ENCODE measurements at places on chromosomes 3 and 15.

- DNase-seq, result no peak
These were observed 145.5 kb upstream of the UMPS start for GRCh38 chr3:124584552-124585391.

GRCh38 chr15:57762302-57762701 is 55.8 kb downstream of the POLR2M start:
- no peak for DNase-seq

DNA sequence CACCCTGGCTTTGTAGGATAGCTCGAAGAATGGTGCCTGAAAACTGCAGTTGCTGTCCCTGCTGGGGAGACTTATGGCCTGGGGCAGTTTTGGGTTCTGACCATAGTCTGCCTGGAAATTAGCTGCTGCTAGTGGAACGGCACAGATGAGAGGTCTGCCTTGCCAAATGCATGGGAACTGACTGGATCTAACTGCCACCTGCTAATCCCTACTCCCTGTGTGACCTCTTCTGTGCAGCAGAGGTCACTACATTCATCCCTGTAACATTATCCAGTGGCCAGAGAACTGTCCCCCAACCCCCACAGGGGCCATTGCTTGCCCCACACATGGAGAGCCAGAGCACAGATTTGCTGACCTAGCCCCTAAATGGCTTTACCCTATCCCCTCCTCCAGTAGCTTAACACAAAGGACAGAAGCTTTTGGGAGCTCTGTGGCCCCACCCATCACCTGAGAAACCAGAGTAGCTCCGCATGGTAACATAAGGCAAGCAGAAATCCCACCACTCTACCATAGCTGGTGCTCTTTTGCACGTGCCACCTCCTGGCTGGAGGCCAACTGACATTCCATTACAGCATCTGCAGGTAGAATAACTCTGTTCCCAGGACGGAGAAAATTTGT is 840.0 kb downstream of the EPHA3 start:
- no peak for DNase-seq

DNA sequence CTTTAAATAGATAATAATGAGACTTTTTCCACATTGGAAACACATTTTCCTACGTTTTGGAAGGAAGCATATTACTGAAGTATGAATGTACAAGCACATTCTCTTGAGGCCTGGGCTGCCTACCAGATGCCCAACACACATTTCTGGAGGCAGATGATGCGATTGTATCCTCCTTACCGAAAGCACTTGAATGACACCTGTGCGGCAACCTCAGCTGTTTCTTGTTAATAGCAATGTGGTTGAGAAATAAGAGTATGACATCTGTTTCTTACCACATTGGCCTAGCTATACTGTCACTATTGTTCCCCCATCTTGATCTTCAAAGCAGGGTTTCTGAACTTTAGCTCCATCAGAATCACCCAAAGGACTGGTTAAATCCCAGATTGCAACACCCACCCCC is 84.8 kb downstream of the ARPP21 start:
- DNase-seq, result no peak

DNA sequence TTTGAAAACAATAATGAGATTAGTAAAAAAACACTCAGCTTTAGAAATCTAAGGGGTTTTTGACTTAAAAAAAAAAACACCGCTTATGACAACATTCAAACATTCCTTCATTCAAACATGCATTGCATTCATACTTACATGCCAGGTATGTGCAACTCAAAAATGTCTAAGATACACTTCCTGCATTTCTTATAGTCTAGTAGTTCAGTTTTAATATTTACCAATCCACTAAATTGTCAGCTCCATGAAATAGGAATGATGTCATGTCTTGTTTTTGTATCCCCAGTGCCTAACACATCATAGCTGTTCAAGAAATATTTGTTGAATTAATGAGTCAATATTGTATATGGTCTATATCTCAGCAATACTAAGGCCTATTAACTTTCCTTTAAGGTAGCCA is 51.7 kb downstream of the EIF4E3 start:
- DNase-seq, result no peak

DNA sequence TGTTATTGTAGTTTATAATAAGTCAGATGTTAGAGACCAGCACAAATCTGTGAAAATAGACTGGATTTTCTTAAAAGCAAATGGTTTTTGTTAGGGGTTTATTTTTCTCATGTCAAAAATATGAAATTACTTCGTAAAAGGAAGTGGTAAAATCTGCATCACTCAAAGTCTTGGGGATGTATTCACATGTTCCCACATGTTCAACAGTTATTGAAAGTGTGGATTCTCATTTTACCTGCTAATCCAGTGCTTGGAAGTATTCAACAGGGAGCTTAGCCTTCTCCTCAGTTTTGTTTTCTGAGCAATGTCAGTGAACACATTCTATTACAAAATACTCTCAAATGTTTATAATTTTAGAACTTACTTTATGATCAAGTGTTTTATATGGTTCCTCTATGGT is 352.0 kb downstream of the SOX2 start:
- DNase-seq, result no peak

- DNase-seq, result no peak
These were observed 68.2 kb upstream of the SMAD3 start for GRCh38 chr15:66997212-66997611.

- DNase-seq, result no peak
These were observed 101.4 kb upstream of the TRPM1 start for GRCh38 chr15:31202953-31203352.

- DNase-seq, result no peak
These were observed 1109.3 kb downstream of the ROBO2 start for GRCh38 chr3:78148986-78149717.

- DNase-seq, result no peak
These were observed 24.1 kb downstream of the DUOX2 start for GRCh38 chr15:45089712-45090373.

DNA sequence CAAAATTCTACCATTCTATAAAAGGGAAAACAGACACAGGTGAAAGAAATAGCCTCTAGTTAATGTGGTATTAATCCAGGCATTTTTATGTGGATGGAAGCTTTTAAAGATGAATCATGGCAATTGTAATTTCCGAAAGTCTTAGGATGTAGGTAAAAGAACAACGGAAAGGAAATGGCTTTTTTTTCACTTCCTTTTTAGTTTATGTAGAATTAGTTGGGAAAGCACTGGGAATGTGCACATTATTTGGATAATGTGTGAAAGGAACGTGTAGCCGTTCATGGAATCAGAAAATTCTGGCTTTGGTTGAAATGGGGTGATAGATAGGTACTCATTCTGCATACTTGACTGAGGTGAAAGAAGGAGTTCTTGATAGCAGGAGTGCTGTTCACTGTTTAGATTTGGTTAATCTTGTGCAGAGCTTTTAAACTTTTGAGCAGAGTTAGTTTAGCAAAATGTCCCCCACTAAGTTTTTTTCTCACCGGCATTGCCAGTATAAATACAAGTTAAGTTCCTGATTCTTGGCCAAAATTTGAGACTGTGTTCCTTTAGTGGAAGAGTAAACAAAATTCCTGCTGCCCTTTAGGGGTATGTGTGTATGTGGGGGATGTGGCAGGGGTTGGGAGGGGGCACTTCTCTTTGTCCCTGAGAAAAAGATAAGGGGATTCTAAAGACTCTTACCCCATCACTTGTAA is 20.2 kb upstream of the UTS2B start:
- DNase-seq, result no peak

- DNase-seq, result no peak
These were observed 195.5 kb downstream of the BCHE start for GRCh38 chr3:165641569-165642310.

- no peak for DNase-seq
These were observed 146.3 kb downstream of the TMCO5A start for GRCh38 chr15:38080651-38081275.

- DNase-seq, result no peak
These were observed 177.5 kb downstream of the RORA start for GRCh38 chr15:61051569-61052031.

DNA sequence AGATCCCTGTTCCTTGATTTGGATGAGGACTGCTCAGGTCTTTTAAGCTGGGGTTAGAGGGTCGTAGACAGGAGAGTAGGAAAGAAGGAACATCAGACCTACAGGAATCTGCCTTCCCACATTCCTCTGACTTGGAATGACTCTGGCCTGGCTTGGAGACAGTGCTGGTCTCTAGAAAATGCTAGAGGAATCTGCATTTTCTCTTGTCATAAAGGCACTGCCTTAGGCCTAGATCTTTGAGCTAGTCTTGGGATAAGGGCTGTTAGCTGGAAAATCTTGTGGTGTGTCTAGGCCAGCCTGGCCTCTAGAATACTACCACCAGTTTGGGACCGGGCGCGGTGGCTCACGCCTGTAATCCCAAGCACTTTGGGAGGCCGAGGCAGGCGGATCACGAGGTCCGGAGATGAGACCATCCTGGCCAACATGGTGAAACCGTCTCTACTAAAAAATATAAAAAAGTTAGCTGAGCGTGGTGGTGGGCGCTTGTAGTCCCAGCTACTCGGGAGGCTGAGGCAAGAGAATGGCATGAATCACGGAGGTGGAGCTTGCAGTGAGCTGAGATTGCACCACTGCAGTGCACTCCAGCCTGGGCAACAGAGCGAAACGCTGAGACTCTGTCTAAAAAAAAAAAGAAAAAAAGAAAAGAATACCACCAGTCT is 17.3 kb upstream of the BSN start:
- DNase-seq, result no peak

- no peak for DNase-seq
These were observed 196.6 kb downstream of the TPRG1 start for GRCh38 chr3:189368384-189368783.

DNA sequence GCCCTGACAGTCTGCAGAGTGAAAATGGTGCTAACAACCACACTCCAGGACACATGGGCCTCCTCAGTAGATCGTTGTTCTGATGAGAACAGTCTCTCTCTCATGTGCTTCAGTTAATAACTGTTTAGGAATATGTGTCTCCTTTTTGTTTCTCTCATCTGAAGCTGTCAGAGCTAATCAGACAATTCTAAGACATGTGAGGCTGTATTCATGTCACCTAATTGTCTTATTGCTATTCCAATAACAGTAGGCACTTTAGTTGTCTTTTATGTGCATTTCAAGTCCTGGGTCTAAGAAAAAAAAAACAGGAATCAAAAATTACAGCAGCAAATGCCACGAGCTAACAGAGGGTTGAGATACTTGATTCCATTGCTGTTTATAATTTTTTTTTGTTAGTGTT is 89.1 kb downstream of the WDR49 start:
- DNase-seq, result no peak

GRCh38 chr3:187015903-187016638 is 85.7 kb downstream of the ST6GAL1 start:
- no peak for DNase-seq

- no peak for DNase-seq
These were observed 12.2 kb downstream of the TGM4 start for GRCh38 chr3:44886561-44886960.

DNA sequence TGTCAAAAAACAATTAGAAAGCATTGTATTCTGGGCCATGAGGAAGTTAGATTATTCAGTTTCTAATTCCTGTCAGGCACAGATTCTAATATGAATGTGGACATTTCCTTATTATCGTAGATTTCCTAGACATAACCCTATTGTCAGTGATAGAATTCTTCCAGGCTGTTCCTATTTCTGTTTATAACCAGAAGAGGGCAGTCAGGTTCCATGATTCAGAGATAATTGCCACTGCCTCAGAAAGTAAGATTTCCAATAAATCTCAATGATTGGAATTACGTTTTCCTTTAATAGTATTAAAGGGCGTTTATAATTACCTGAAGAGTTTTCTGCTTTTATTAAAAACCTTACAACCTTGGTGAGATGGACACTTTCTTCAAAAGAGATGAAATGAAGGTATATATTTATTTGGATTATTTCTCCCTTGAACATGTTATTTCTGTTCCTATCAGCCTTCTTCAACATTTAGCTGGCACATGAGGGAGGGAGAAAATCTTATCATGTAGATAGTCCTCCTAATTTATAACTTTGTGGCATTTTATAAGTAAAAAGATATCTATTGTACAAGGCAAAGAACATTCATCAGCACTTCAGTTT is 439.2 kb downstream of the MCTP2 start:
- peak; percentile 28 for DNase-seq

- no peak for DNase-seq
These were observed 1246.5 kb downstream of the OTOL1 start for GRCh38 chr3:162743091-162743490.

GRCh38 chr15:60054472-60054871 is 50.4 kb downstream of the FOXB1 start:
- DNase-seq, result no peak

DNA sequence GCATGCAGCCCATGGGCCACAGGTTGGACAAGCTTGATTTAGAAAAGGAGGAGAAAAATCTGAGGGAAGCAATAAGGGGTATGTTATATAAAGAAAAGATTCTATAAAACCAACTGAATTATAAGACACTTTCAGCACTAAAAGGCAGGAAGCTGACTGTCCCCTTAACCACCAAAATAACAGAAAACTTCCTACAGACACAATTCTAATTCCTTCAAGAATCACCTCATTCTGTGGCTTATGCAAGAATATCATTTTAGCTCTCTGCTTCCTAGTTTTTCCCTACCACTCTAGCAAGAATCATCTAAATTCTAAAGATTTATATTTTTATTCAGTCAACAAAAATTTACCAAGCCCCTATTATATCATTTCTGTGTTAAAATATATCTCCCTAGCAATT is 6.3 kb downstream of the STAG1 start:
- DNase-seq, result no peak

DNA sequence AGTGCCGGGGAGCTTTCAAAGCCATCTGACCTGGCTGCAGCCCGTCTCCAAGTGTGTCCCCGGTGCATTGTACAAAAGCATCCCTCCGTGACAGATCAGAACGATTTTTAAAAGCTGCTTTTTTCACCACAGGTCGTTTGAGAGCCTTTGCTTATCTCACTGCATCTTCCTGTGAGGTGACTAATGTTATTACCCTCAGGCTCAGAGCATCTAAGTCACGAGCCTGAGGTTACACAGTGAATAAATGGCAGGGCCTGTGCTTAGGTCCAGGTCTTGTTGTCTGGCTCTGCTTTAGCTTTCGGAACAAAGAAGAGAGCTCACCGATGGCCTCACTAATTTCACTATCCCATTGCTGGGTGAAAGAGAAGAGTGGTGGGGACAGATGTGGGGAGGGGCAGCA is 83.3 kb downstream of the SEC22A start:
- no peak for DNase-seq

GRCh38 chr3:155496206-155496605 is 202.7 kb upstream of the STRIT1 start:
- no peak for DNase-seq

- DNase-seq, result no peak
These were observed 43.0 kb downstream of the ZBTB38 start for GRCh38 chr3:141411251-141411771.

- peak; percentile 65 for DNase-seq
These were observed 1.1 kb upstream of the ALCAM start for GRCh38 chr3:105365391-105366325.

DNA sequence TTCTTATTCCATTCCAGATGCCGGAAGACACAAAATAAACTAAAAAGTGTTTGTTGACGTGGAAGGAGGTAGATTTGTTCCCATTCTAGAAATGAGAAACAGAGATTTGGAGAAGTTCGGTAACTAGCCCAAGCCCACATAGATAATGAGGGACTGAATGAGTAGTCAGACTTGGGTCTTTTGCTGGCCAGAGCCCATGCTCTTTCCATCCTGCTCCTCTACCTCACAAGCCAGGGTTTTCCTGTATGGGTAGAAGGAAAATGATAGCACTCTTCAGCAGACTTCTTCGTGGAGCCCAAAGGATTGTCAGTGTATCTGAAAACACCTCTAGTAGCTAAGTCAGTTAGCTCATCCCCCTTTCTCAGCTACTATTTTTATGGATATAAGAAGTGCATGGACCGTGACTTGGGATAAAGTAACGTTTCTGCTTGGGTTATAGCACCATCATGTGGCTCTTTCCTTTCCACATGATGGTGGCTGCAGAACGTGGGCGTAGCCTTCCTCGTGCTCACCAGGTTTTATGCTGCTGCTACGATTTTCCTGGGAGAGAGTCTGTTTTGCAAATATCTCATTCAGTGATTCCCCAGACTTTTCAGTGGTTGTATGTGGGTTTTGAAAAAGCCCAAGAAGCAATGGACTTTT is 84.6 kb downstream of the DGKG start:
- DNase-seq, result no peak
